ENCODE measurements at places on chromosomes 11 and 22.

DNA sequence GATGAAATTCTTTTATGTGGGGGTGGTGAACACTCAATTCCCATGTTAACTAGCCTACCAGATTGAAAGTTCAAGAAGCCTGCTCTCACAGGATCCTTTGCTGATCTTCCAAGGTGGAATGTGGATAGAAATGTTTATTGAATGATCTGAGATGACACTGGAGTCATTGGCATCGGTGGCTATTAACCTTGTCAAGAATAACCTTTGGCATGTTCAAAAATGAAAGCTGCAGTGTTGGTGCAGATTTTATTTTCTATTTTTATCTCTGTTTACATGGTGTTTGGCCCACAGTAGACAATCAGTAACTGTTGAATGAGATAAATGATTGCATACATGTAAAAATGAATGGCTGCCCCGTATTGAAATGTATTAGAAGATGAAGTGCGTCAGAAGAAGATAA, 19.0 kb downstream of the MCAM start:
- DNase-seq, result no peak

- no peak for DNase-seq
These were observed 336.5 kb downstream of the TMEM135 start for GRCh38 chr11:87374038-87374807.

GRCh38 chr11:61949169-61950034, 749 bp upstream of the BEST1 start:
- DNase-seq, result peak; percentile 54

DNA sequence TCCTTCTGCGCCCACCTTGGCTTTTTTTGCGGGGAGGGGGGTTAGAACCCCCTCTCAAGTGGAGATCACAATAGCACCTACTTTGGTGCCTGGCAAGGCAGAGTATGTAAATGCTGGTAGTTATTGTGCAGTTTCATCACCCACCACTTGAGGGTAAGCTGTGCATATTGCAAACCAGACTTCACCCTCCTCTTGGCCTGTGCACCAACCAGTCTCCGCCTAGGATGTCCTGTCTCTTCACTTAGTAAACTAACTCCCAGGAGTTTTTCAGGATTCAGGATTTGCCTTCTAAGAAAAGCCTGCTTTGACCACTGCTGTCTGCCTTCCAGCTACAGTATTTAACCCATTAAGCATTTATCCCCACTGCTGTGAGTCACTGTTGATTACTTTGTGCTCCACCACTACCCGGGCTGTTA, 2.0 kb upstream of the UBXN1 start:
- peak; percentile 72 for DNase-seq

DNA sequence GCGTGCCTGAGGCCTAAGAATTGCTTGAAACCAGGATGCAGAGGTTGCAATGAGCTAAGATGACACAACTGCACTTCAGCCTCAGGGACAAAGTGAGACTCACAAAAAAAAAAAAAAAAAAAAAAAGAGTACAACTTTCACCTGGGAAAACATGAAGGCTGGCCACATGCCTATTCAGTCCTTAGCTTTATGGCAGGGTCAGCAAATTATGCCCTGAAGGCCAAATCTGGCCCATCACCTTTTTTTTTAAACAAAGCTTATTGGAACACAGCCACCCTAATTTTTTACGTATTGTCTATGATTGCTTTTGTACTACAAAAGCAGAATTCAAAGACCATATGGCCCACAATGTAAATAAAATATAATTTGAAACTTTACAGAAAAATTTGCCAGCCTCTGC, 8.2 kb downstream of the FSHB start:
- no peak for DNase-seq

GRCh38 chr11:45400591-45400990, 114.5 kb upstream of the SYT13 start:
- DNase-seq, result no peak

DNA sequence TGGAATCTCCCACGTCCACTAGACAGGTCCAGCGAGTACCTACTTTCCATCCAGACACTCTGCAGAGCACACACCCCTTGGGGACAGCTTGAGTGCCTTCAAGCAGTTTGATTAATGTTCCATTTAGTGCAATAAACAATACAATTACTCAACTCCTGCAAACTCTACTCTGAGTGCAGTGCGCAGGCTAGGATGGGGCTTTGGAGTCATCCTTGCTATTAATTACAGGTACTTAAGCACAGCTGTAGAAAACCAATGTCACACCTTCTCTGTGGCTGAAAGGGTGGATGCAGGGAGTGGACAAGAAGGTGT, 82.6 kb downstream of the MN1 start:
- no peak for DNase-seq

DNA sequence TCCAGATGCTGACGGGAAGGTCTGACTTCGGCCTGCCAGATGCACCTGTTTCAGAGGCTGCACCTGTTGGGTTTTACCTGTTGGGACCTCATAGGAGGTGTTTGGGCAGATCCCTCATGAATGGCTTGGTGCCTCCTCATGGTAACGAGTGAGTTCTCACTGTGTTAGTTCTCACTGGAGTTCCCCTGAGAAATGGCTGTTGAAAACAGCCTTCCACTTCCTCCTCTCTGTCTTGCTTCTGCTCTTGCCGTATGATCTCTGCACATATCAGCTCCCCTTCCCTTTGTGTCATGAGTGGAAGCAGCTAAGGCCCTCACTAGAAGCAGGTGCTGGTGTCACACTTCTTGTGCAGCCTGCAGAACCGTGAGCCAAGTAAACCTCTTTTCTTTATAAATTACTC, 207.6 kb upstream of the SEZ6L start:
- DNase-seq, result no peak

DNA sequence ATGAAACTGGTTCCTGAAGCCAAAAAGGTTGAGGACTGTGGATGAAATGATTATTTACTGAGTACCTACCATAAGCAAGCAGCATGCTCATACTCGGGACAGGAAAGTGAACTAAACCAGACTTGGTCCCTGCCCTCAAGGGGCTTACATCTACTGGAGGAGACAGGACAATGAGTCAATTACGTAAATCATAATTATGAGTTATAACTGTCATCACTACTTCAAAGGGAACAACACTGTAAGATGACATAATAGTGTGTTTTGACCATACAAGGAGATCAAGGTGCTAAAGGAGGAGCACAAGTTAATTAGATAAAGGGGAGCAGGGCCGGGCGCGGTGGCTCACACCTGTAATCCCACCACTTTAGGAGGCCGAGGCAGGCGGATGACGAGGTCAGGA, 2.5 kb downstream of the FAM227A start:
- no peak for DNase-seq

DNA sequence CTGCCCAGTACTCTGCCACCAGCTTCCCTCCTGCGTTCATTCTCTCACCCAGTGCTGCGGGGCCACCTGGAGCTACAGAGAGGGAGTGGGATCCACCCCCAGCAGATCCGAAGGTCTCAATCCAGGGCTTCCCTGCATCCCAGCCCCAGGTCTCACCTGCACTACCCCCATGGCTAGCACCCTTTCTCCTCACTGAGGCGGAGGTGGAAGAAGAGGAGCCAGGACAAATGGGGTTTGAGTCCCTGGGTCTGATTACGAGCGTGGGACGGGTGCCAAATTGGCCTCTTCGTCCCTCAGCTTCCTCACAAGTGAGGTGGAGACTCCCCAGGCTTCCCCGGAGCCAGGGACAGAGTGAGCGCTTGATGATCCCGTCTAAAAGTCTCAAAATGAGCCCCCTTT, 64.2 kb downstream of the NFAM1 start:
- DNase-seq, result no peak

DNA sequence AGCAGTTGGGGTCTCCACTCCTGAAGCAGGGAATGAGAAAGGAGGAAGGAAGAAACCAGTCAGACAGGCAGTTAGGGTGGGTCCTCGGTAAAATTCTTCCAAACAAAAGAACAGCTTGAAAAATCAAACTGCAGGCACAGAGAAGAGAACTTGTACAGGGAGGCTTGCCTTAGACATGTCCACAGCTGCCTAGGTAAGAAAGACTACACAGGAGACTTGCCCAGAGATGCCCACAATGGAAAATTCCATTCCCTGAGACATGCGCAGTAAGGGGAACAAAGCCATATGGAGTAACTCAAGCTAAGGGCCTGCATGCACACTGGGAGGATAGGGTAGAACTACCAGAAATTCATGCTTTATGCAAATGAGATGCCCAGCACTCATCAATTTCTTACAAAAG, 9.8 kb downstream of the KCNJ11 start:
- DNase-seq, result peak; percentile 19

- DNase-seq, result no peak
These were observed 51.7 kb upstream of the SHANK2 start for GRCh38 chr11:71304045-71304444.

GRCh38 chr22:16936625-16937024, 71.4 kb downstream of the GAB4 start:
- no peak for DNase-seq

DNA sequence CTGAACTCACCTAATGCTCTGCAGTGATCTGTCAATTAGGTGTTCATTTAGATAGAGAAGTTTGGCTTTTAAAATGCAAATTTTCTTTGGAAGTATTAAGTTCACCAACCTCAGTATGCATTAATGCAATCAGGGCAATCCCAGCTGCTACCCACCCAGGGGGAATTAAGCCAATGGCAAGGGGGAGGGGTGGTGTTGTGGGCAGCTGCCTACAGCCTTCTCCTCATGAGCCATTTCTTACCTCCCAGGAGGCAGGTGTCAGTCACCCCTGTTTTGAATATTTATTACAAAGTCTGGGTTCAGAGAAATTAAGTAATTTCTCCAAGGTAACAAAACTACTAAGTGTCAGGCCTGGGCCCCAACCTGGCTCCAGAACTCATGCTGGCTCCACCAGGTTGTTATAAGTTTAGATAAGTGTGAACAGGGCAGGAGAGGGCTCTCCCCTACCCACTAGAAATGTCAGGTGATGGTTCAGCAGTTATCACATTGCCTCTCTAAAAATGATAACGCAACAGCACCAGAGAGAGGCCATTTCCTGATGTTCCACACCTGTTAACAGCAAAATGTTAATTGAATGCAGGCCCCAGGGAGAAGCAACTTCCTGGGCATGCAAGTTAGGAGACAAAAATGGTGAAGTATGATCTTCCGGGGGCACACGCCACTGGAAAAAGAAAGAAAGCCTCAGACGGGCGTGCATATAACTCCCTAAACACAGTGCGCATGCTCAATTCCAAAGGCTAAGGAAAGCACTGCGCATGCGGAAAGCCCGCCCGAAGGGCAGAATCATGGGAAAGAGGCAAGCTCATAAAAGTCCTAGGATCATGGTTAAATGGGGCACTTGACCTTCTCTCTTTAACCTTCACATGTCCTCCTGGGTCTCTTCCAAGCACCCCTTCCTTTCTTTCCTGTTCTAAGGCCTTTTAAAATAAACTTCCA, 35.4 kb upstream of the GNAZ start:
- DNase-seq, result no peak

DNA sequence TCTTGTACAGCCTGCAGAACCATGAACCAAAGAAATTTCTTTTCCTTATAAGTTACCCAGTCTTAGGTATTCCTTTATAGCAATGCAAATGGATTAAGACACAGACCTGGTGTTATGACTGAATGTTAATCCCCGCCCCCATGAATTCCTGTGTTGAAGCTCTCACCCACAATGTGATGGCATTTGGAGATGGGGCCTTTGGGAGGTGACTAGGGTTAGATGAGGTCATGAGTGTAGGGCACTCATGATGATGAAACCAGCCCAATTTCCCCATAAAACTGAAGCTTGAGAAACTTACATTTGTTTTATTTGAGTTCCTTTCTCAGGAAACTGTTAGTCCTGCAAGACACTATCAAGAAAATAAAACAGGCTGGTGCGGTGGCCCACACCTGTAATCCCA, 115.8 kb upstream of the THY1 start:
- DNase-seq, result peak; percentile 46

DNA sequence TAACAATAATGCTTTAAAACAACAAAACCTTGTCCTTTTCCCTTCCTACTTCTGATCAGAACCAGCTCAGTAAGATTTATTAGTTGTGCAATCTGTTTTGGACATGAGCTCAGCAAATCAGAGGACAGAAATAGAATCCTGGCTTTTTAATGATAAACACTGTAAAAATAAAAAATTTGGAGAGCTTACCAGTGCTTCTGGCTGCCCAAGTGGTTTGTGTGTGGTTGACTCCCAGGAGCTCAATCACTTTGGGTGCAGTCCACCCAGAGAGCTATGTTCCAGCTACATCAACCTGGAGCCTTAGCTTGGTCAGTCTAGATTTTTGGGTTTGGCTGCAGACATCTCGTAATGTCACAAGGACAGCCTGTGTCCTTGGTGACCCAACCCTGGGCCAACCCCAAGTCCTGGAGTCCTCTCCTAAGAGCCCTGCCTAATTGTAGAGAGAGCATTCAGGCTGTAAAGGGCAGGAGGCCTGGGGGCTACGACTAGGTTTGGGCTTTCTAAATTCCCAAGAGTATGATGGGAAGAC, 28.5 kb downstream of the CD44 start:
- DNase-seq, result no peak

- DNase-seq, result no peak
These were observed 1.4 kb upstream of the AP5B1 start for GRCh38 chr11:65781962-65782815.

GRCh38 chr11:75463106-75463774, 30.2 kb upstream of the KLHL35 start:
- DNase-seq, result no peak

GRCh38 chr22:43110927-43111623, 525 bp downstream of the BIK start:
- no peak for DNase-seq

DNA sequence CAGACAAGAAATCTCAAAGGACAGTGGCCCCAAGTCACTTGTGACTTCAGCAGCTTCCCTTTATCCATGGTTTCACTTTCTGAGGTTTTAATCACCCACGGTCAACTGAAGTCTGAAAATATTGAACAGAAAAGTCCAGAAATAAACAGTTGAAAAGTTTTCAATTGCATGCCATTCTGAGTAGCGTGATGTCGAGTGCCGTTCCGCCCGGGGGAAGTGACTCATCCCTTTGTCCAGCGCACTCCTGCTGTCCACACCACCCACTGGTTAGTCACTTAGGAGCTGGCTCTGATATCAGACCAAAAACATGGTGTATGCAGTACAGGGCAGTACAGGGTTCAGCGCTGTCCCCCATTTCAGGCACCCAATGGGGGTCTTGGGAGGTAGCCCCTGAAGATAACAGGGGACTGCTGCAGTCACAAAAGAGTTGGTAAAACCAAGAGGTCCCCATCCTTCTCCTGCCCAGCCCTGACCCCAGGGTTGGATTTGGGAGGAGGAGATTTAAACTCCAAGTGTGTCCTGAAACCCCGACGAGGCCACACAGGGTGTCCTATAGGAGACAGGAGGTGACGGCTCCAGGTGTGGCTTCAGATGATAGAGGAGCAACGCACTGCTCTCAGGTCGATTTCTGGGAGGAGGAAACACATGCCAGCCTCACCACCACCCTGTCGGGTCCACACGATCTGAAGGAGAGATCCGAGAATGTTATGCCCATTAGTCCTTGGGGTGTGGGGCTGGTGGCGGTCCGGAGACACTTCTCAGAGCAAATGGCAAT, 390.1 kb downstream of the CTTN start:
- no peak for DNase-seq

GRCh38 chr11:46918083-46918787, at the start of gene LRP4:
Gene LRP4 (minus strand): TSS chr11:46918550. CDS start chr11:46918379, 171 bp downstream.
- DNase-seq, result no peak

GRCh38 chr11:43223026-43223425, 88.8 kb upstream of the API5 start:
- no peak for DNase-seq
